ENCODE measurements at places on chromosomes 4 and X. TPM values are rescaled to one million over a fixed set of nuclear protein-coding genes. Genes with fewer than 3 reads are reported as not detected.

DNA sequence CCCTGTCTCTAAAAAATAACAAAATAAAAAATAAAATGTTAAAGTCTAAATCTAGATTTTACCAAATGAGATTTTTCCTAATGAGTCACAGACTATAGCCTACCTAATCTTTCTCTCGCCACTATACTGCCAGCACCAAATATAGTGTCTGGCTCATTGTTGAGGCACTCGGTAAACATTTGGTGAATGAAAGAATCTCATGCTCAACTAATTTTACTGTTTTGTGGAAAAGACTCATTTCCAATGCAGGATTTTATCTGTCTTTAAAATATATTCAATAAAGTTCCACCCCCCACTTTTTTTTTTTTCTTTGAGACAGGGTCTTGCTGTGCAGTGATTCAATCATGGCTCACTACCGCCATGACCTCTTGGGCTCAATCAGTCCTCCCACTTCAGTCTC is 71.5 kb downstream of the PLS3 start:
- no peak for DNase-seq

DNA sequence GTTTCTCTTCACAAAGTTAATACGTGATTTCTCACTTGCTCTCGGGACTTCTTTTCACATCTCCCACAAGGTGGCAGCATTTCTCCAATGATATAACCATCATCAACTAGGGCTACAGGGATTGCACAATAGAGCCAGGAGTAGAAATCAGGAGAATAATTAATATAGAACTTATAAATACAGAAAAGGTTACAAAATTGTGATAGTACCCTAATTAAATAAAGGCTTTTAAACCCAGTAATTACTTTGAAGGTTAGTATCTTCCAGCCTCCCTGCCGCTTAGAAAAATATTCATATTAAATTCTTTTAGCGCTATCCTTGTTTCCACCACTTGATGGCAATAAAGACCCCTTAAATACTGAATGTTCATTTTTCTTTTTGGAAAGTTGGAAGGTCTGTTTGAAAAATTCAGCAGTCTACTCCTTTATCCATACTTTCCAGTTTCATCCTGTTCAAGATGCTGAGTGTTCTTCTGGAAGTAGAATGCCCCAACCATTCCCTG is 65.8 kb downstream of the RASGEF1B start:
- DNase-seq, result peak; percentile 56

- no peak for DNase-seq
Observed at GRCh38 chrX:51047950-51048349, 137.4 kb downstream of the BMP15 start.

DNA sequence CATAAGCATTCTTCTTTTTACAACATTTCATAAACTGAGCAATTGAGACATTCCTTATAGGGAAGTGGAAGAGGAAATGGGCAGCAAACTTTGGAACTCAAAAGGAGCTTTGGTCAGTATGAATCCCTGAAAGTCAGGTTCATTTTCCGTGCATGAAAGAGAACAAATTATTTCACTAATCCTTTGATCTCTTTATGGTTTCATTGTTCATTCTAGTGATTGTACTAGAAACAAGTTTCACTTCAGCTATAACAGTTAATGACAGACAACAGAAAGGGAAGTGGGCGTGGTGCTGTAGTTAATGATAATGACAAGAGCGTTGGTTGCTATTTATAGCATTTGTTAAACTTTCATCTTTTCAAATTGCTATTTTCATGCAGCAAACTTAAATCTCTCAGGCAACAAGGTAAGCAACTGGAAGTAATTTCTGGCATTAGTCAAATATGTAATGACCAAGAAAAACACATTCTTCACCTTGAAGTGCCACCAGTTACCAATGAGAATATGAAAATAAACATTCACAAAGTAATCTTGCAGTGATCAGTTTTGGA is 98.4 kb downstream of the AREG start:
- no peak for DNase-seq

GRCh38 chr4:60042941-60043340 is 1157.2 kb upstream of the ADGRL3 start:
- no peak for DNase-seq

DNA sequence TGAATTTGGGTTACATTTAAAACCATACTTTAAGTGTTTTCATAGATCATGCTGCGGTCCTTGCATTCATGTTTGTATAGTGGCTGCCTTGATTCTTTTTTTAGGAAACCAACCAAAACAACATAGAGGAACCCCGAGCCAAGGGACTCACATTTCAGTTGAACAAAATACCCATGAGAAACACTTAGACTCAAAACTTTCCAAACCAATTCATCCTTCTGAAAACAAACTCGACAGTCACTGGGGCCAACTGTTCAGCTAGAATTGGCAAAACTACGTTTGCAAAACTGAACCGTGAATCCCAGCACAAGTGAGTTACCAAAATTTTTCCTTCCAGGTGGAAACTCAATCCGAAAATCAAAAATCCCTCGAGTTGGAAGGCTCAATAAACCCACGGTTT is 1.4 kb downstream of the ADGRA3 start:
- DNase-seq, result no peak

- DNase-seq, result no peak
Observed at GRCh38 chrX:47172971-47173792, 20.4 kb upstream of the UBA1 start.

DNA sequence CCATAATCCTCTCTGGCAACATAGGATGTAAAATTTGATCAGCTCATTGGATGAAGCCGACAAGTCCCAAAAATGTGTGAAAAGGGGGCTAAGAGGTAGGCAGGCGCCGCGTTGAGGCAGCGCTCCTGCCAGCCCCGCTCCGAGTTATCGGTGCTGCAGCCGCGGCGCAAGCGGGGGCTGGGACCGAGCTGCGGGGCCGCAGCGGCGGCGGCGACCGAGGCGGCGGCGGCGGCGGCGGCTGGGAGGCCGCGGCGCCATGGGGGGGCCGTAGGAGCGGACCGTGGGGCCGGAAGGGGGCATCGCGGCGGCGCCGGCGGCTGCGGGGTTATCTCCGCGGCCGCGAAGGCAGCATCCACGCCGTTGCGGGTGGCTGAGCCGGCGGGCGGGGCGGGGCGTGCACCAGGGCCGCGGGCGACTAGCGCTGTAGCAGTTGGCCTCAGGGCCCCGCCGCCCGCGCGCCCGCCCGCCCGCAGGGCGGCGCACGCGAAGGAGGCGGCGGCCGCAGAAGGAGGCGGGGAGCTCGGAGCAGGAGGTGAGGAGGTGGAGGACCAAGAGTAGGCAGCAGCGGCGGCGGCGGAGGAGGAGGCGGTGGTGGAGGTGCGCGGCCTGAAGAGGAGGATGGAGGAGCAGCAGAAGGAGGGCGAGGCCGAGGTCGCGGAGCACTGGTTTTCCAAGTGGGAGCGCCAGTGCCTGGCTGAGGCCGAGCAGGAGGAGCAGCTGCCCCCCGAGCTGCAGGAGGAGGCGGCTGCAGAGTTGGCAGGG is 126.0 kb upstream of the CXorf66 start:
- peak; percentile 50 for DNase-seq

DNA sequence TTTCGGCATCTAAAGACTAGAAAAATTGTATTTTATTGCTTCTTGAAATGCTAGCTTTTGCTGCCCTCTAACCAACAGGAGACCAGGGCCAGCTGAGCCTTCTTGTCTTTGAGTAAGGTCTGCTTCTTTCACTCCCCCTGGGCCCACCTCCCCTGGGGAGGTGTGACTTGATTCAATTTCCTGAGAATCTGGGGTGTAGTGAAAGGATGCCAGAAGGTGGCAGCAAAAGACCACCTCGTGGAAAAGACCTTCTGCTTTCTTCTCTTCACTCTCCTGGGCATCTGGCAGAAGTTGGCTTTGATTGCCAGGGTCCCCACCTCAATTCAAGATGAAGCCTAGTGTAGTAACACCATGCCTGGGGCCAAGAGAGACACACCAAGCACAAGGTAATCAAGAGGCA is 96.5 kb upstream of the MAOA start:
- DNase-seq, result peak; percentile 15

DNA sequence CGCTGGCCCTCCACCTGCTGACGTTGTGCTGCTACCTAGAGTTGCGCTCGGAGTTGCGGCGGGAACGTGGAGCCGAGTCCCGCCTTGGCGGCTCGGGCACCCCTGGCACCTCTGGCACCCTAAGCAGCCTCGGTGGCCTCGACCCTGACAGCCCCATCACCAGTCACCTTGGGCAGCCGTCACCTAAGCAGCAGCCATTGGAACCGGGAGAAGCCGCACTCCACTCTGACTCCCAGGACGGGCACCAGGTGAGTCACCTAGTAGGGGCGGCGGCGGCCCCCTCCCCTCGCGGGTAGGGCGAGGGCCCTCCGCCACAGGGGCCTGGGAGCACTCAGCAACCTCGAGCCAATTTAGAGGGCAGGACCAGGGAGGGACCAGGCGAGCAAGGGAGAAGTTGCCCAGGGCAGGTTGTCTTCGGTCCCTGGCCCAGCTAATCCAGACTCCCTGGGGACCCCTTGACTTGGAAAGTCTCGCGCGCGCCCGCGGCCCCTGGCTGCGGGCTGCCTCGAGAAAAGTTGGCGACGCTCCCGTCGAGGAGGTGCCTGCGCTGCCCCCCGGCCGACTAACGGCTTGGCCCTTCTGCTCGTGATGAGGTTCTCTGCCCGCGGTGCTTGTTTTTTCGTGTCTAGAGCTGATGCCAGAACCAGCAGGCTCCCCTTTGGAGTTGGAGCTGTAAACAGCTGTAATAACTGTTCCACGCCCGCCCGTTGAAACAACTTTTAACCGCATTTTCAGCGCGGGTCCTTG is 717 bp downstream of the EDA start:
- peak; percentile 8 for DNase-seq

- DNase-seq, result no peak
Observed at GRCh38 chr4:76800902-76801301, 97.0 kb downstream of the SOWAHB start.

DNA sequence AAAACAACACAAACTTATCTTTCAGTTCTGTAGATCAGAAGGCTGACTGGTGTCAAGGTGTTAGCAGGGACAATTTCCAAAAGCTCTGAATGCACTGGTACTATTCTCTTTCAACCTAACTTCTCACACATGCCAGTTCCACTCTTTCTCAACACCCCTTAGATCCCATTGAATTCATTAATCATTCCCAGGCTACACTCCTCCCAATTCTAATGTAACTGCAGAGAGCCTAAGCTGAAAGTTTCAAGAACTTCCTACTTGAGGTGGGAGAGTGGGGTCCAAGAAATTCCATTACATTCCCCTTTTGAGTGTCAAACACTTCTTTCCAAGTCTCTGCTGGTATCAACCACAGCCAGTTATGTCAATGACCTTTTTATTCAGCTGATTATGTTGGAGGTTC is 142.0 kb downstream of the ADAMTS3 start:
- DNase-seq, result no peak

- no peak for DNase-seq
Observed at GRCh38 chrX:65697211-65697641, 29.8 kb downstream of the MSN start.

DNA sequence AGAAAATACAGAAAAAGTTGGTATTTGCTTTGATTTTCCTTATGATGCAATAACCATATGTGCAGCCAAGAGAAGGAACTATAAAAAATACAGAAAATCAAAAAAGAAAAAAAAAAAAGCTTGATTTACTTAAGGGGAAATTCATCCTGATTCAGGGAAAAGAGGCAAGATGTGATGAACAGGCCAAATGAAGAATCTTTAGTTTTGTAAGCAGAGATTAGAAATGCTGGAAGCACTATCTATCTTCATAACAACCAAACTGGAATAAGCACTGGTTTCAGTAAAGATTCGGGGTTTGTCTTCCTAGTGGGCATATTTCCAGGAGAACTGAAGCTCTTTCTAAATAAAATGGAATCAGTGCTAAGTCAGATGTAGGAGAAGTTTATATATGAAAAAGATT is 82.9 kb upstream of the KCNIP4 start:
- DNase-seq, result no peak

DNA sequence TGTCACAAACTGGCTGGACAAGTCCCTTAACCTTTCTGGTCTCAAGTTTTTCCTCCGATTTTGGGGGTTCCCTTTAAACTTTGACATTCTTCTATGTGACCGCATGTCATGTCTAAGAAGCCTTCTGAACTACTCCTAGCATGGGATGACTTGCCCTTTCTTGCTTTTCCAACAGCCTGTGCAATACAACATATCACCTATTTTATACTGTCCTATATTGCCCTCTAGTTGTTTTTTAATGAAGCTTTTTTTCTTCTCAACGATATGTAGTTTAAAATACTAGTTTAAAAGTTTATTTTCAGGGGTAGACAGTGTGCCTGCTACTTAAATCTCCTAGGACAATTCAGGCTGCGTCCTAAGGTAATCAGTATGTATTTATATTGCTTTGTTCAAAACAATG is 1.0 kb upstream of the IGBP1 start:
- no peak for DNase-seq

GRCh38 chr4:144872508-144873225 is 225.3 kb downstream of the ANAPC10 start:
- no peak for DNase-seq

GRCh38 chr4:116881077-116881476 is 204.3 kb downstream of the TRAM1L1 start:
- DNase-seq, result no peak

- no peak for DNase-seq
Observed at GRCh38 chr4:120317713-120318112, 251.1 kb upstream of the MAD2L1 start.

DNA sequence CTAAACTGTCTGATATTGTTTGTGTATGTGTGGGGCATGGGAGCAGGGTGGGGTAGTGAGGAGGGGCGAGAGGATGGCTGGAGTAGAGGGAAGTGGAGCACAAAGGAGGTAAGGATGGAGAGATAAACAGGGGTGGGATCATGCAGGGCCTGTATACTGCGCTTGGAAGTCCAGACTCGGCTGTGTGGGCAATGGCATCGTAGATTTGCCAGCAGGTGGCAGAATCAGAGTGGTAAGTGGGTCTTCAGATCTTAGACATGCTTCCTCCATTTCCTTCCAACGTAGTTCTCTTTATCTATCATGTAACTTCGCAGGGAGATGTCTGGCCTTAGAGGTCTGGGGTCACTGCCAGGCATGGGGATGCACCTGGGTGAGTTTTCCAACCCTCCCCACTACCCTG is 155.5 kb downstream of the PDGFRA start:
- DNase-seq, result no peak

DNA sequence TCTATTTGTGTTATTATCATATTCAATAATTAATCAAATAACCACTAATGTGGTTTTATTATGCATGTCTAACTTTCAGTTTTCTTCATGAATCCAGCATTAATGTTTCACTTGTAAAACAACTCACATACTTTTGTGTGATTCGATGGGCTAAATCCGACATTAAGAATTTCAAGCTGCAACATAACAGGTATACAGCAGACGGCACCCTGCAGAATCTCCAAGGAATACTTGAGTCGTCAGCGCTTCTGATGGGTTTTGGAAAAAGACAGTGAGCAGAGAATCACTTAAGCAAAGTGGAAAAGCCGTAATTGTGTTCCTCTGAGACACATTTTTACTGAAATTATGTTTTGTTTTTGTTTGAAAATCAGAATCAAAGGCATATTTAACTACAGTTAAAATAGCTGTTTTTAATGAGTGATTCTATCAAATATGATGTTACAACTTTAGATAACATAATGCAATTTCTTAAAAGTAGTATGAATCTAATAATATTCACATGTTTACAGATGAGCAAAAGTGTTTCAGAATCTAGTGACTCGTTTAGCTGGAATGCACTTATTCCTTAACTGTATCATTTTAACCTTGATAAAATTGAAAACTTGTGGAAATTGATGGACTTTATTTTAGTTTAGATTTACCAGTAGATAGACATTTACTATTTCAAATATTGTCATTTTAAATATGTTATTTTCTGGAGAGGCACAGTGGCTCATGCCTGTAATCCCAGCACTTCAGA is 514.8 kb downstream of the CCSER1 start:
- DNase-seq, result no peak

GRCh38 chr4:159542296-159542695 is 439.4 kb downstream of the RAPGEF2 start:
- DNase-seq, result no peak

SLITRK4 gene
- total RNA-seq, result not detected

MAP3K15 gene
- total RNA-seq, result 0.57 TPM

ADH1B gene
- total RNA-seq, result not detected

MUC7 gene
- not detected for total RNA-seq

HTR2C gene
- total RNA-seq, result 0.86 TPM

Data from Daoy (cell line).